CD4-positive, alpha-beta T cell treated with Interleukin-15 for 4 hours (primary cell): ENCODE measurements at places on chromosomes 16 and 17.

GRCh38 chr17:49798182-49798581 lies 9.7 kb downstream of the KAT7 start:
- DNase-seq = no peak

GRCh38 chr16:86045591-86045971 lies 146.6 kb downstream of the IRF8 start:
- no peak for DNase-seq

DNA sequence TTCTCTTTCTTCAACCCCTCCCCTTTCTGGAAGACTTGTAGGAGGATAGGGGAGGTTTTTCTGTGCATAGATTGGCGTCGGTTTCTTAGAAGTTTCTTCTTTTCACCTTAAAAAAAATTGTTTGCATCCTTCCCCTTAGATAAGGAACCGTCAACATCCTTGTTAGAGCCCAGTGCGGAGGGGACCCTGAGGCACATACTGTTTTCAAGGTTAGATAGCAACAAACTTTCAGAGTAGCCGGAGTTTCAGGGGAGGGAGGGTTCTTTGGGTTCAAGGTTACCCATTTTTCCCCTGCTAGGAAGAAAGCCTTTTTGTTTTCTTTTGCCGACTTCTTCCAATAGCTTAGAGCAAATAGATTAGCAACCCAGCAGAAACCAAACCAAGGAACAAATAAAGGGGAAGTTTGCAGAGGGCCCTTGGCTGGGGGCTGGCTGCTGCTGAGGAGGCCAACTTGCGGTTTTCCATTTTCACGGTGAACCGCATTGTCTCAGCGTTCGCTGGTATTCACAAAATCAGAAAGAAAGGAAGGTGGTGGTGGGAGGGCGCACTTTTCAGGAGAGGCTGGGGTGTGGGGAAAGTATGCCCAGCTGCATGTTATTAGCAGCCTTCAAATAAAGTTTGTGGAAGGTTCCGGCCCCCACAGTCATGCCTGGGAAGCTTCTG lies 28.8 kb downstream of the MSI2 start:
- DNase-seq = peak; percentile 28

DNA sequence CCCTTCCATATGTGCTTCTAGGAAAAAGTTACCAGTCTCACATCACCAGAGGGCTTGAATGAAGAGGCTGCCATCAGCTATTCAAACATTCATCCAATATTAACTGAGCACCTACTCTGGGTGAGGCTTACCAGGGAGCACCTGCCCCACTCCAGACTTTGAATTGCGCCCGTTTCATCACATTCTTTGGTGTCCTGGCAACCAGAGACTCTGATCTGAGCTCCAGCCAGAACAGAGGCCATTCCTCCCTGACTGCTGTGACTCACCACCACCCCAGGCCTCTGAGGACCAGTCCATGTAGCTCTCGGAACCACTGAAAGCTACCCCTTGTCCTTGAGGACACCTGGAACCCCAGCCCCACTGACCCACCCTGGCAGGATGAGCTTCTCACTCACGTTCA lies at the start of gene C16orf96:
TSS of gene C16orf96 (plus strand) at position 229 of the 400 bp plus-strand sequence. CDS start at position 379, 150 bp downstream.
- no peak for DNase-seq

- no peak for DNase-seq
Observed at GRCh38 chr17:57528058-57528451, 217.0 kb downstream of the CCDC182 start.

GRCh38 chr17:19712436-19713004 lies 3.9 kb downstream of the SLC47A2 start:
- no peak for DNase-seq

DNA sequence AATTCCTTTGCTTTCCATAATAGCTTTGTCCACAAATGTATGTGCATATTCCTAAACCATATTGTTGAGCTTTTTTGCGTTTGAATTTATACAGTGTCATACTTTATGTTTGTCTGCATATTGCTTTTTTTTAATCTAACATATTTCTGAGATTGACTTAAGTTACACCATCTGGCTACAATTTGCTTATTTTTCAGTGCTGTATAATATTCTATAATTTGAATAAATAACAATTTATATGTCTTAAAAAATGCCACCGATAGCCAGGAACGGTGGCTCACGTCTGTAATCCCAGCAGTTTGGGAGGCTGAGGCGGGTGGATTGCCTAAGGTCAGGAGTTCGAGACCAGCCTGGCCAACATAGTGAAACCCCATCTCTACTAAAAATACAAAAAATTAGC lies 1.5 kb upstream of the PIMREG start:
- no peak for DNase-seq

- no peak for DNase-seq
Observed at GRCh38 chr17:47718634-47719405, 14.2 kb upstream of the TBX21 start.

DNA sequence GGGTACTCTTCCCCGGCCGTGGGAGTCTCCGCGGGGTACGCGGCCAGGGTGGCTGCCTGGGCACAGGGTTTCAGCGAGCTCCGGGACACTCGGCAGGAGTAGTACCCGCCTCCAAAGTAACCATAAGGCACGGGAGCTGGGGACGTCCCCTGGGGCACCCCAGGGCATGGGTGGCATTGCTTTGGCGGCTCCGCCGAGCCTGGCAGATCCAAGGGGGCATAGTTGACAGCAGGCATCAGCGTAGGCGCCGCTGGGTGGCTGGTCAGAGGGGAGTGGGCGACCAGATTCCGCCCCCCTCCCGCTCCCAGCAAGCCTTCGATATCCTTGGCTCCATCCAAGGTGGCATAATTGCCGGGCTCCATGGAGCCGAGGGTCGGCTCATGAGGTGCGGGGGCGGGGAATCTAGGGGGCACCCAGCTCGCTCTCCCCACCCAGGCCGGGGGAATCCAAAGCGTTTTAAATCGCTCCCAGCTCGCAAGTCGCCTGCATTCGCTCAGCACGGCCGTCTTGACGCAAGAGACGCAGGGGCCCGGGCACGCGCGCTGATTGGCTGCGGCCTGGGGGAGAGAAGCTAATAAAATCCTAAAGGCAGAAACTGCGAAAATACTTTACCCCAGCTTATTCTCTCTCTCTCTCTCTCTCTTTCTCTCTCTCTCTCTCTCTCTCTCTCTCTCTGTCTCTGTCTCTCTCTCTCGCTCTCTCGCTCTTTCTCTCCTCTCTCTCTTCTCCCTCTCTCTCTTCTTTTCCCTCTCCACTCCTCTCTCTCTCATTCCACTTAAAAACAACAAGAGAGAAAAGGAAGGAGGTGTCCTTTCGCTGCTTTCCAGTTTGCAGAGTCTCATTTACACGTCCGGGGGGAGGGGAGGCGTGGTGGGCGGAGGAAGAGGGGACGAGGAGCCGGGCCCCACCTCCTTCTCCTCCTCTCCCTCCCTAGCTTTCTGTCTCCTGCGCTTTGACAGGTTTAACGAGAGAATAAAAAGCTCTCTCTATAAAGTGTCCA lies at the start of gene HOXB13:
TSS of gene HOXB13 (minus strand) at position 519 of the 1,000 bp plus-strand sequence. CDS start at position 362, 157 bp downstream.
- DNase-seq = peak; percentile 18

DNA sequence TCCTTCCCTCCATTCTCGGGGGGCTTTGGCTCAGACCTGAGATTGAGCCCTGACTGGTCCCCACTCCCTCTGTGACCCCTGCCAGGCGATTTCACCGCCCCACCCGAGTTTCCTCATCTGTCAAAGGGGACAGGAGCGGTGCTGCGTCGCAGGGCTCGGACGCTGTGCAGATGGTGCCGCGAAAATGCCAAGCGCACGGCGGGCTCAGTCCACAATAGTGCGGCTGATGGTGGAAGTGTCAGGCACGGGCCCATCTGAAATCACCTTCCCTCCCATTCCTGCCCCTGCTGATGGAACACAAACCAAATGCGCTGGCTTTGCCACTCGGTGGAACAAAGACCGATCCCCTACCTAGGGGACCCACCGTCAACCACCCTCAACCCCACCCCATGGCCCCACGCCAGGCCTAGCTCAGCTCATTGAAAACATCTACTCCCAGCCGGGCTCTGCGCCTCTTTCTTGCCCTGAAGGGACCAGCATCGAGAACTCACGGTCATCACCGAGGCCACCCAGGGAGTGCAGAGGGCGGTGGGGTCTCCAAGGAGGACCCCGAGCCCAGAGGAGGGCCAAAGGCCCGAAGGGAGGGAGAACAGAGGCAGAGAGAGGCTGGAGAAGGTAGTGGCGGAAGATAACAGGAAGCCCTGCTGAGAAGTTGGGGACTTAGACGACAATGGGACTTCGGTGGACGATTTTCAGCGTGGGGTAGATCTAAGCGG lies 1.4 kb downstream of the CARHSP1 start:
- DNase-seq = no peak

GRCh38 chr17:40307740-40308239 lies 1.2 kb upstream of the RARA start:
- DNase-seq = no peak

DNA sequence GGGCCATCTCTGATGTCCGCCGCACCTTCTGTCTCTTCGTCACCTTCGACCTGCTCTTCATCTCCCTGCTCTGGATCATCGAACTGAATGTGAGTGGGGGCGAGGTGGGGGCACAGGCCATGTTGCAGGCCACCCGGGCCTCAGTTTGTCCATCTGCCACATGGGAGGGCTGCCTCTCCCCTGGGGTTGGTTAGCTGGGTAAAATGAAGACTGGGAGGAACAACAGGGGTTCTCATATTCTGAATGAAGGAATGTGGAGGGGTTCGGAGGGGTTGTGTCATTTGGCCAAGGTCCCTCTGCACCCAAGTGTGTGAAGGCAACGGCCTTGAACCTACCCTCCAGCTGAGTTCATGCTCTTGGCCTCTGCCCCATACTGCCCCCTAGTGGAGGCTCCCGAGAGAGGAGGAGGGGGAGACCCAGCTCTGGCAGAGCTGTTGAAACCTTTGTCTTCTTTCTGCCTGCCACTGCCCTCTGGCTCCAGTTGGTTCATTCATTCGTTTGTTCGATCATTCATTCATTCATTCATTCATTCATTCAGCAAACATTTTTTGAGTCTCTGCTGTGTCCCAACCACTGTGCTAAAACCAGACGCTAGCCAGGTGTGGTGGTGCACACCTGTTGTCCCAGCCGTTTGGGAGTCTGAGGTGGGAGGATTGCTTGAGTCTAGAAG lies 11.4 kb upstream of the TCAP start:
- peak; percentile 80 for DNase-seq

DNA sequence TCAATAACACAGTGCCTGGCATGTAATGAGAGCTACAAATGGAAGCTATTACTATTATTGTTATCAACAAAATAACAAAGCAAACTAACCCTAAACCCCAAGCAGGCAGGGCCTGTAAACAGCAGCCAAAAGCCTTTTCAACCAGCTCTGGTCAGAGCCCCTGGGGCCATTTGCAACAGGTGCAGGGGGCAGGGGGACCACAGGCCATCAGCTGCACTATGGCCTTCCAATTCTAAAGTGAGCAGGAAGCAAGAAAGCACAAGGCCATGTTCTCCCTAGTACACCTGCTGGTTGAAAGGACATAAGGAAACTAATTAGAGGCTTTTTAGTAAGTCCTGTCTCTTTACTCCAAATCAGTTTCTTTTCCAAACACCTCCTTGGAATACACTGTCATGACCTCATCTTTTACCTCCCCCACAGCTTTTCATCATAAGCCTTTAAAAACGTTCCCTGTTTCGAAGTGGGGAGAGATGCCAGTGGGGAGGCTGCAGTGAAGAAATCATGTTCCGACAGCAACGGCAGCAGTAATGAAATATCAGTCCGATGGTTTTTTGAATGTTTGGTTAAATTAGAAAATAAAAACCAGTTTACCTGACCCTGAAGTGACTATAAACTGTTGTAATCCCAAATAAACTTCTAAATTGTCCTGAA lies 68.4 kb upstream of the GSG1L start:
- DNase-seq = no peak

- DNase-seq = no peak
Observed at GRCh38 chr16:984121-984694, 2.6 kb downstream of the SOX8 start.

DNA sequence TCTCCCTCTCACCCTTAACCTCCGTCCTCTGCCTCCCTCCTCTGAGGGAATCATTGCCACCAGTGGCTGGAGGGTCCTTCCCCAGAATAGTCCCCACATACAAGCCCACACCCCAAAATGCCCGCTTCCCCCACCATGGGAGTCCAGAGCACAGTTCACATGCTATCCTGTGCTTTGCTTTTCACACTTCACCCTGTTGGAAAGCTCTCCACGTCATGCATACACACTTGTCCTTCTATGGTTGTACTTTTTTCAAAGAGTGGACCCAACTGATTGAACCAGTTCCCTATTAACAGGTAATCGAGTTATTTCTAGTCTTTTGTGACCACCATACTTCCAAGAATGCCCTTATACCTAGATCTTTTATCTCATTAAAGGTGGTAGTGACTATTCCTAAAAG lies 23.8 kb upstream of the KIFC3 start:
- DNase-seq = no peak
